HCT116 (cell line): ENCODE measurements at places on chromosomes 2 and 18. TPM values are rescaled to one million over a fixed set of nuclear protein-coding genes. Genes with fewer than 3 reads are reported as not detected.

GRCh38 chr18:7755753-7756475, 188.8 kb downstream of the PTPRM start:
- no peak for DNase-seq

DNA sequence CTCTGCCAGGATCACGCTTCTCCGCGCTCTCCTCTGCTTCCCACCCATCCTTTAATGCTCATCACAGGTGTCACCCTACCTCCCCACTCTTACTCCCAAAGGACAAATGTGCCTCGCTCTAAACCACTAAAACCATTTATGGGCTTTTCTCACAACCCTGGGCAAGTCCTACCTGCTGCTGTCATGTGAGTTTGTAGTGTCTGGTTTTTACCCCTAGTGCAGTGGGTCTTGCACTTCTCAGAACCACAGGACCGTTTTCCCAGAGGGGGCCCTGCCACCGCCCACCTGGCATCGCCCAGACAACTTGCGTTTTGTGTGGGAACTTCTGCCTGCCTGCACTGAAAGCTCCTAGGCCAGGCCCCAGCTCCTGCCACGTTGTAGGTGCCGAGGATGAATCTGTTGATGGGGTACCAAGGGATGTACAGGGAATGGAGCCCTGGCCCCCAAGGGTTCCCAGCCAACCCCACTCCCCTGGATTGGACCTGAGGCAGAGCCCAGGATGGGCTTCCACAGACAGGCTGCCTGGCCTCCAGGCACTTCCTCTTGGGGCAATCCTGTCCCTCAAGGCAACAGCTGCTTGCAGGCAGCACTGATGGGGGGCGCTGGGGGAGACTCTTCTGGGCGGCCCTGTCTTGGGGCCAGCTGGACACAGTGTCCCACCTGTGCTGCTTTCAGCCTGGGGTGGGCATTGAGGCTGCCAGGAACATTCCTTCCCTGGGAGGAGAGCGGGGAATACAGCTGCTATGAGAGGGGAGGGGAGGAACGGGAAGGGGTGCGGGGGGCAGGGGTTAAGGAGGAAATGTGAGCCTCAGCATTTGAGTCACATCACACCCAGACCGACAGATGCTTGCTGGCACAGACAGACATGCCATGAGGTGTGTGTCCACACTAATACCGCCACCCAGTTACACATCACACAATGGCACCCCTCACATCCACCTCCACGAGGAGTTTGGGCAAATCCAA, 176.3 kb downstream of the ZFP36L2 start:
- DNase-seq: no peak

The HOXD1 gene
- total RNA-seq: not detected

GRCh38 chr2:134217924-134218323, 35.9 kb upstream of the MGAT5 start:
- no peak for DNase-seq

DNA sequence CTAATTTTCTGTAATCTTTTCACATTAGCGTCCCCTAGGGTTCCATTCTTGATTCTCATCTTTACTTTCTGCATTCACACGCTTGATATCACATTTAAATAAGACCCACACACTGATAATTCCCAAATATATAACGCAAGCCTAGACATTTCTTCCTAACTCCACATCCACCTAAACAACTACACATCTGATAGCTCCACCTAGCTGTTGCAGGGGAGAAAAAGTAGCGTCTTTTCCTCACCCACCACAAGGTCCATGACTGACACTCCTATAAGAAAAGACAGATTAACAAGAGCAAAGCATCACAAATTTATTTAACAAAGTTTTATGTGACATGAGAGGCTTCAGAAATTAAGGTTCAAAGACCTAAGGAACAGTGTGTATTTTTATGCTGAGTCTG, 862.2 kb upstream of the DDX18 start:
- no peak for DNase-seq

DNA sequence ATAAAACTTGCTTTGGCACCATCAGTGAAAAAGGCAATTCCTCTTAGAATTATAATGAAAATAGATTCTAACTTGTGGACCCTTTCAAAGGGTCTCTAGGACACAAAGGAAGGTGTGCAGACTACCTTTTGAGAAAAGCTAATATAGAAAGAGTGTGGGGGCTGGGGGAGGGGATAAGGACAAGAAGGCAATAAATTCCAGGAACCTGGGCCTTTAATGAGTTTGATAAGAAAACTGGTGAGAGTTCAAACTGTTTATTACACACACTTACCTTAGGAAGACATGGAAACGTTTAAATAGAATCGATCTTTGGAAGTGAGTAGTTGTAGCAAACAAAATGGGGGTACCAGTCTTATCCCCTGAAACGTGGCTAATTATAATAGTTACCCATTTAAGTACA, 39.6 kb upstream of the PGAP1 start:
- no peak for DNase-seq

- DNase-seq: no peak
These were observed 74.4 kb upstream of the ASB18 start for GRCh38 chr2:236338495-236339184.

The C2orf81 gene
- total RNA-seq: 6.5 TPM

GRCh38 chr2:171315781-171316180, 118.0 kb downstream of the METTL8 start:
- DNase-seq: no peak

The TRIM54 gene
- 2.0 TPM for total RNA-seq

- no peak for DNase-seq
These were observed 71.8 kb downstream of the B3GNT2 start for GRCh38 chr2:62267696-62268095.

- DNase-seq: no peak
These were observed 203.7 kb upstream of the ZNF804A start for GRCh38 chr2:184394642-184395041.

The REG3G gene
- total RNA-seq: 0.86 TPM

The EGR4 gene
- total RNA-seq: 0.37 TPM

The DYNAP gene
- not detected for total RNA-seq

DNA sequence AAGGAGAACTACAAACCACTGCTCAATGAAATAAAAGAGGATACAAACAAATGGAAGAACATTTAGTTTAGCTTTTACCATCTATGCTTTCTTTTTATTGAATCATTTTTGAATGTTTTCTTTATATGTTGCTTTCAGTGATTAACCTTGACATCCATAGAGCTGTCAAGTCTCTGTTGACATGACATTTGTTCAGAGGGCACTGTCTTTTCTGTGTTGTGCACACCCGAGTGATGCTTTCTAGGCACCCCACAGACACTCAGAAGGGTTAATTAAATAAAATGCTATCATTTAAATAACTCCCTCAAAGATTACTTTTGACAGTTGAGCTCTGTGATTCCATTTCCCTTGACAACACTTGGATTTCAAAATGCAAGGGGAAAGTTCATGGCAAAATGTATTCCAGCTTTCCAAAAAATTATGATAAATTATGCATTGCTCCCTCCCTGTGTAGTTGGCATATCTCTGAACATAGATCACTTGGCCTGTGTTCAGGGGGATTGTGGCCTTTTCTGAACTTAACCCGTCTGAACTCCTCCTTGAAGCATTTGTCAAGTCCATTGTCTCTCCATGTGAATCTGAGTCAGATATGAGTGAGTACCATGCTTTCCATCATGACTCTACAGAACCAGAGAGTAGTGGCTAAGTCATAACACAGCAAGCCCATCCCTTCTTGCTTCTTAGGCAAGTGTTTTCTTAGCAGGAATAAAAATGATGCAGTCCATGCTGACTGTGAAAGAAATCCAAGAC, 372.6 kb downstream of the RPRM start:
- no peak for DNase-seq

GRCh38 chr2:158127380-158127804, 25.7 kb downstream of the UPP2 start:
- no peak for DNase-seq
